EL (cell line): ENCODE measurements at places on chromosomes 3 and 15.

GRCh38 chr3:81339040-81339845 is 422.2 kb downstream of the GBE1 start:
- DNase-seq, result peak; percentile 17

GRCh38 chr3:154829929-154830328 is 250.2 kb upstream of the MME start:
- no peak for DNase-seq

- DNase-seq, result peak; percentile 83
Observed at GRCh38 chr3:159852821-159853505, 135.7 kb upstream of the IL12A start.

- no peak for DNase-seq
Observed at GRCh38 chr3:168220556-168220955, 124.8 kb upstream of the GOLIM4 start.

DNA sequence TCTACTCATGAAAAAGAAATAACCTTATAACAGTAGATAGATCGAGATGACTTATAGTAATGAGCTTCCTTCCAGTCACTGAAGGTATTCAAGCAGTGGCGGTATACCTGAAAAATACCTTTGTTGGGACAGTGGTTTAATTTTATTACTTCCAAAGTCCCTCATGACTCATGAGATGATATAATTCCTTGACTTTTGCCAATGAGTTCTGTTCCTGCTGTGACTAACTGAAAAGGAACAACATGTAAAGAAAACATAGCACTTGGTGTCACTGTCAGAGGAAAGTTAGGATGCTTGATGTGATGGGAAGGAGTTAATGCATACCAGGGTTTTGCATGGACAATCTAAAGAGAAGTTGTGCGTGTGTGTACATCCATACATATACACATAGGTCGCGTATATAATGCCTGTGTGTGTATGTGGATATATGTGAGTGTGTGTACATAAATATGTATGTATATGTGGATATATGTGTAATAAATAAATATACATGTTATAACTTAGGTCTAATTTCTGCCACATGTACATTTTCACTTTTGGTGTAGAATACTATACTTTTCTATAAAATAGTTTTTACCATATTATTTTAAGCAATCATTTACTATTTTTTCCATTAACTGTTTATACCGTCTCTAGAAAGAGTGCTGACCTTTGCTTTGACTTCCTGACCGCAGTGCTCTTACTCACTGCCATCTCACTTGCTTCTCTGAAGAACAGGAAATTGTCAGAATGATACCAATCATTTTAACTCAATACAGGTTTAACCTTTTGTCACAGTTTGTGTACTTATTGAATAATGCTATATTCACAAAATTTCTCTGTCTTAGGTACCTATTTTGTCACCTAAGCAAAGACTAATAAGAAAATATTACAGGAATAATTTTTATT is 12.6 kb upstream of the PAK2 start:
- peak; percentile 70 for DNase-seq

- no peak for DNase-seq
Observed at GRCh38 chr15:38504680-38505467, 50.9 kb downstream of the FAM98B start.

DNA sequence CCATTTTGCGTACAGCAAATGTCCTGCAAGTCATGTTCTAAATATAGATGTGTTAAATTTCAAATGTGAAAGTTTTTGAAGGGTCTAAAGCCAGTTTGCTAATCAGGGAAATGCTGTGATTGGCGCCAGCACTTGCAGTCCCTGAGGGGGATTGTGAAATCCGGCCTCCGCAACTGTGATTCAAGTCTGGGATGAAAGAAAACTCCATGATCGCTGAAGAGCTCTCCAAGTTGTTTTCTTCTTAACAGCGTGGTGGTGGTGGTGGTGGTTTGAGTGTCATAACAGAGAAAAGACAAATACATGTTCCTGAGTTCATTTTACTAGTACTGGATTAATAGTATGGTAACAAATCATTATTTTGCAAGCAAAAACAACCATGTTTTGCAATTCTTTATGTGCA is 51.8 kb downstream of the MITF start:
- DNase-seq, result peak; percentile 82

GRCh38 chr15:65907661-65908060 is 38.4 kb downstream of the RAB11A start:
- no peak for DNase-seq

- no peak for DNase-seq
Observed at GRCh38 chr3:101888653-101889052, 39.3 kb downstream of the NFKBIZ start.
